ENCODE measurements at places on chromosomes 1 and 21.

GRCh38 chr1:207964195-207964966 lies 53.5 kb upstream of the CD34 start:
- no peak for DNase-seq

DNA sequence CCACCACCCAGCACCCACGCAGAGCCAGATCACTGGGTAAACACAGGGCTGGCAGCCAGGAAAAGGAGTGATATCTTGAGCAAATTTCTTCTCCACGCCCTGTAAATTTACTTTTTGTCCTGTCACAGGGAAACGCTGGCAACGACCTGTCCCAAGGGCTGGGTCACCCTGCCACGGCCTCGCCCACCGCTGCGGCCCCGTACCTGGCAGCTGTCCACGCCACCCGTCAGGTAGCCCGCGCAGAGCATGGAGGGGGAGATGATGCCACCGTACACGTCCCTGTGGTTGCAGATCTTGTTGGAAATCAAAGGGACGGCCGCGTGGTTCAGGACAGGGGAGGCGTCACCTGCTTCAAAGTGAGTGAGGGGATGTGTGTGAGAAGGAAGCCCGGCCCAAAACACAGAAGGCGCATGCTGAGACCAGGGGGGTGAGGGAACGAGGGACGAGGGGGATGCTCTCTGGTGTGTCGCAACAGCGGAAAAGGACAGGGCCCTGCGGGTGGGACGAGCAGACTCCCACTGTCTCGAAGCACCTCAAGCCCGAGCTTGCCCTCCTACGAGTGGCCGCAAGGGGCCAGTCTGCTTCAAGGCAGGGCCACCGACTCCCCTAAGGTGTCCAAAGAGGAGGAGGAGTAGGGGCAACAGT lies 10.1 kb upstream of the TFF1 start:
- no peak for DNase-seq

DNA sequence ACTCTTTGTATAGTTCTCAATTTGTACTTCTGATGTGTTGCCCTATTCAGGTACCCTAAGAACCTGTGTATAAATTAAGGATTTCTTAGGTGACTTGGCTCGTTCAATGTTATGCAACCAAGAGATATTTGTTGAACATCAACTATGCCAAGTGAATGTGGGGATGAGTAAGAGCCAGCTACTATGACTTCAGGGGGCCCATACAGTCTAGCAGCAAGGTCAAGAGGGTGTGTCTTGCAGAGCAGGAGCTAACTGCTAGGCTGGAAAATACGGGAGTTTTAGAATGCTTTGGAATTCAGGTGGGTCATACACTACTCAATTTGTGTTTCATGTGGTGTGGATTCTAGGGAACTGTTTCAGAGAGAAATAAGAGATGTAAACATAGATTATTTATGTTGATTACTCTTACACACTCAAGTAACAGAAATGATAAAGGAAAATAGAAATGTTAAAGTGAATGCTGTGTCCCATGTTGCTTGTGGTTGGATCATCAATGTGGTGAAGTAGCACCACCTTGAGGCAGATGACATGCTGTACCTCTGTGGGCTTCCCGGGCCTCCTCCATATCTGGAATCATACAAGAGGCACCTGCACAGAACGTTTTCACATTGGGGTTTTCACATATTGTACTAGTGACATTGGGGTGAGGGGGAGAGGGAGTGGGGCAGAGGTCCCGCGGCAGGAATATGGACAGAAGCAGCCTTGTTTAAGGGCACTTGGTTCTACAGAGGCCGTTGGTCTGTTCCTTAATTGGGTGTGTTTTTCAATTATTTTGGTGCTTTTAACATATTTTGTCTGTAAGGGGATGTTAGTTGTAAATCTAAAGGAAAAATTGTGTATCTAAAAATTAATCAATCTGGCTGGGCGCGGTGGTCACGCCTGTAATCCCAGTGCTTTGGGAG lies 12.4 kb downstream of the ARPC5 start:
- no peak for DNase-seq

DNA sequence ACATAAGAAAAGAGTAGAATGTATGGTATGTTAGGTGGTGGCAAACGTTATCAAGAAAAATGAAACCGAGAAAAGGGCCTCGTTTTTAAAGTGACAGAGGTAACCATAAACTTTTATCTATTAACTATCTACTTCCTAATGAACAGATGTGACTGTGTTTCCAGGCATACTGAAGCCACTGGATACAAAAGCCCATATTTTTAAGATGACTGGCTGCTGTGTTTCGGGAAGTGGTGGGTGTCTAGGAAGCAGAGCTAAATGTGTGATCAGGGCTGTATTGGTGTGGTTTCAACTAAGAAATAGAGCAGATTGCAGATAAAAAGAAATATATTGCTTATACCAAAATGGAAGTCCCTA lies 71.8 kb downstream of the CHRM3 start:
- DNase-seq, result no peak

- no peak for DNase-seq
Measured at GRCh38 chr1:17617787-17618557, 78.5 kb downstream of the ARHGEF10L start.

DNA sequence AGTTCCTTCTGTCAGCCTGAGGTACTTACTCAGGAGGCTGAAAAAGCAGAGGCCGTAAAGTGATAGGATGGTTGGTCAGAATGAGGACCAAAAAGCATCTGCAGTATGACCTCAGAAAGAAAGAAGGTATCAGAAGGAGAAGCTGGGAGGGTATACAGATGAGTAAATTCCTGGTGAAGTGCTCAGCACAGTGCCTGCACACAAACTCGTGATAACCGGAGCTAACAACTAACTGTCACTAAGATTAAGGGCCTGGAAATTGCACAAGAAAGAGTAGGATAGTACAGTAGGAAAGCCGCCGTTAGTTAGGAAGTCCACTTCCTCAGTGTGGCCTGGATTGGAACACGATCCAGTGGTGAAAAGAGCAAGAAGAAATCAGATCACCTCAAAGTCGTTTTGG lies 62.6 kb downstream of the VPS26C start:
- no peak for DNase-seq

- DNase-seq, result no peak
Measured at GRCh38 chr1:52305417-52306226, 60.4 kb downstream of the CC2D1B start.

GRCh38 chr1:219587801-219588561 lies 24.9 kb downstream of the ZC3H11B start:
- DNase-seq, result no peak

- DNase-seq, result no peak
Measured at GRCh38 chr1:81781749-81782148, 19.0 kb upstream of the ADGRL2 start.

GRCh38 chr1:28517649-28517999 lies 11.8 kb downstream of the RCC1 start:
- no peak for DNase-seq

DNA sequence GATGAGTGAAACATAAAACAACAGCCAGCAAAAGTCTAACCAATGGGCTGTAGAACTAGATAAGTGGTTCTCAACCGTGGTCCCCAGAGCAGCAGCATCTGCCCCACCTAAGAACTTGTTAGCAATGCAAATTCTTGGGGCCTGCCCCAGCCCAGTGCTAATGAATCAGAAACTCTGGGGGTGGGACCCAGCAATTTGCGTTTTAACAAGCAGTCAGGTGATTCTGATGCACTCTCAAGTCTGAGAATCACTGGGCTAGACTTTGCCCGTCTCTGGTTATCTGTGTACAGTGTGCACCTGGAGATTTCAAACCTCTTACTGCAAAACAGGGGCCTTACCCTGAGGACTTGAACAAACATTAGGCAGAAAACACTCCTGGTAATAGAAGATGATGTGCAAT lies 66.5 kb downstream of the PLXNA2 start:
- DNase-seq, result no peak

DNA sequence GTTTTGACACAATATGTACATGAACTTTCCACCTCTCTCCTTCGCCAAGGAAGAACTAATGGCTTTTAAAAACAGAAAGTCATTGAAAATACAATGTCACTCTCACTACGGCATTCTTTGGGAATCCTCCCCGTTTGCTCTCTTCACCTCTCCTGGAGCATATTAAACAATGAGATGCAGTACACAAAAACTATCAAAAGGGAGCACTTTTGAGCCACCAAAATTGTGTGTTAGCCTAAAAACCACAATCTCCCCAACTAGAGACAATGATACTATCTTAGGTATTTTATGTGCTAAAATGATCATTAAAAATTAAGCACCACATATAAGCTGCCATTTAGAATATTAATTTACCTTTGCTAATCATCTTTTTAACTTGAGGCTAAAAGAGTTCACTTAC lies 425.5 kb downstream of the KCTD3 start:
- no peak for DNase-seq

DNA sequence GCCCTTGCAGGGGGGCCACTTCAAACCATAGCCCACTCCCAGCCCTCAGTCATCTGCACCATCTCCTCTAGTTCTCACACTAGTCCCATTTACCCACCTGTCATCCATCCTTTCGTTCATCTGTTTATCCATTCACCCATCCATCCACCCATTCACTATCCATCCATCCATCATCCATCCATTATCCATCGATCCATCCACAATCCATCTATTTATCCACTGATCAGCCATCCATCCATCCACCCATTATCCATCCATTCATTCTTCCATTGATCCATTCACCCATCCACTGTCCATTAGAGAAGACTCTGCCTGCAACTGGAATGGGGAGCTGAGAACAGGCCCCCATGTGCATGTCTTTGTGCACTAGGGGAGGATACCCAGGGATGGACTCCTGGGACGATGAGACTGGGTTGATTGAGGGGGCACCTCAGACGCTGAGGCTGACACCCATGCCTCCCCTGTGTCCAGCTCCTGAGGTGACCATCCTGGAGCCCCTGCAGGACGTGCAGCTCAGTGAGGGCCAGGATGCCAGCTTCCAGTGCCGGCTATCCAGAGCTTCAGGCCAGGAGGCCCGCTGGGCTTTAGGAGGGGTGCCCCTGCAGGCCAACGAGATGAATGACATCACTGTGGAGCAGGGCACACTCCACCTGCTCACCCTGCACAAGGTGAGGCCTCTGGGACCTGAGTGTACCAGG lies 97.9 kb downstream of the TRIM11 start:
- DNase-seq, result no peak

DNA sequence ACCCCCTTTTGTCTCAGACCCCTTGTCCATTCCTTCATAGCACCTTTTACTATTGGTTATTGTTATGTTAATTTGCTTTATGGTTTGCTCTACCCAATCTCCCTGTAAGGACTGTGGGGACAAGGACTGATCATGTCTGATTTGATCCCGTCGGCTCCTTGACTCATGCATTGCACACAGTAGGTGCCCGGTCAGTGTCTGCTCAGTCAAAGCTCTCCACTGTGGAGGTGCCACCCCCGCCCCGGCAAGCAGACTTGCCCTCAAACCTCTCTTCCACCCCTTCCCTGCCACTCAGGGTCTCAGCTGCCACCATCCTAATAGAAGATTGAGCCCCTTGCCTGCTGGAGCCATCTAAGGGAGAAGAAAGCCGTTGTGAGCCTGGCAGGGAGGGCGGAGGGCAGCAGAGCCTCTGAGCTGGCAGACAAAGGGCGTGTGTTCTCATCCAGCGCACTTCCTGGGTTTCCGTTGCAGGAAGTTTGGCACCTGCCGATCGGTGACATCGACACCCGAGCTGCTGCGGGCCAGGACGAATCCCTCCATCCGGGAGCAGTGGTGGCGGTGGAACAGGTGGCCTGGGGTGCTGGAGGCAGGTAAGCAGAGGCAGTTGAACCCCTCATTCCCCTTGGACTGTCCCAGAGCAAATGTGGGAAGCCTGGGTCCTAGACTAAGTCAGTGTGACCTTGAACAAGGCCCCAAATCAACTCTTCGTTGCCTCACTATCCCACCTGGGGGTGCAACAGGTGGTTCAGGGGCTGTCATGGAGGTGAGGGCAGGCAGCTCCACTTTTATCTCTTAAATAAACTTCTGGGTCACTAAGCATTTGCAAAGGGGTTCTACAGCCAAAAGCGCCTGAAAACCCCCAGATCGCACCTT lies 2.2 kb upstream of the FBLIM1 start:
- DNase-seq, result no peak

DNA sequence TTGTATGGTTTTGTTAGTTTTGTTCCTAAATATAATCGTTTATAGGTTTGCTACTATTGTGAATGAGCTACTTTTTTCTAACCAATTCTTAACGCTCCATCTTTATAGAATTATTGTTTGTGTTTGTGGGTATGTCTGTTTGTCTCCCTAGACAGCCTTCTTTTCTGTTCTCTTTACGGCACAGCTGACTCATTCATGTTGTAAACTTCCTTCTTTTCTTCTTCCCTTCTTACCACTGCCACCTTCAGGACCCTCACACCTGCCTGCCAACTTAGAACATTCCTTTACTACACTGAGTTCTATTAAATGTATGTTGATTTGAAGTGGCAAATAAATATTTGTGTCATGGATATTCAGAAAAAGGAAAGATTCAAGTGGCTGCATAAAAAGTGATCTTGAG lies 29.1 kb downstream of the AK5 start:
- DNase-seq, result no peak

- DNase-seq, result no peak
Measured at GRCh38 chr1:5340560-5341130, 651.6 kb downstream of the NPHP4 start.

DNA sequence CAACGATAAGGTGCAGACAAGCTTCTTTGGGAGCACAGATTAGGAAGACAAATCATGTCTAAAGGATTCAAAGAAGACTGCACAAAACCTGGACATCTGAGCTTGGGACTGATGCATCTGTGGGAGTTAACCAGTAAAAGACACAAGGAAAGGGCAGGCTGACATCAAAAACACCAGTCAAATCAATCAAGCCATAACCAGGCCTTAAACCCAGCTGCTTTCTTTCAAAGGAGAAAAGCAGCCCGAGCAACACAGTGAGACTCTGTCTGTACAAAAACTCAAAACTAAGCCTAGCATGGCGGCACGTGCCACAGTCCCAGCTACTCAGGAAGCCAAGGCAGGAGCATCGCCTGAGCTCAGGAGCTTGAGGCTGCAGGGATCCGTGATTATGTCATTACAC lies 411.6 kb downstream of the SMYD3 start:
- no peak for DNase-seq

- no peak for DNase-seq
Measured at GRCh38 chr1:58596631-58597052, 19.6 kb upstream of the TACSTD2 start.

- DNase-seq, result no peak
Measured at GRCh38 chr1:214824763-214825162, 221.8 kb downstream of the CENPF start.

DNA sequence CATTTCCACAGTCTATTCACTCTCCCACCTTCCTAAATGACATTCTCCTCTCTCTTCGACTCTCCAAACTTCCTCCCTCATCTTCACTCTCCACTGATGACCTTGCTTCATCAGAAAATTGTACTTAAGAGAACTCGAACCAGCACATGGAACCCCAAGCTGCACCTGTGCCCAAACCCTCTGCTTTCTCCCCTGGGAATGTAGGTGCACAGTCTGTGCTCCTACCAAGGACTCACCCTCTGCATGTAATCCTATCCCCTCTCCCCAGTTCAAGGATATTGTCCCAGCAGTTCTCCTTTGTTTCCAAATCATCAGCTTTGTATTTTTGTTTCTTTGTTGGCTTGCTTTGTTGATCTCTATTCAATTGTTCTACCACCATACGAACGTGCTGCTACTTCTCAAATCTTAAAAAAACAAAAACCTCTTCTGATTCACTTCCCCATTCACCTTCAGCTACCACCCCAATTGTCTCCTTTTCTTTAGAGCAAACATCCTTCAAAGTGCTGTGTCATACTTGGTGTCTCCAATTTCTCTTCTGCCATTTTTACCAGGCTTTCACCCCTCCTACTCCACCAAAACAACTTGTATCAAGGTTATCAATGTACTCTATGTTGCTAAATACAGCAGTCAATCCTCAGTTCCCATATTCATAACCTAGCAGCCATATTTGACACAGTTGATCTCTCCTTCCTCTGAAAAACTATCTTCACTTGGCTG lies 26.8 kb downstream of the RAB3B start:
- DNase-seq, result no peak

Data from stimulated activated CD8-positive, alpha-beta memory T cell treated with anti-CD3 and anti-CD28 coated beads, Interleukin-7, amount 100 ng/mL, for 24 hours (primary cell).